ENCODE measurements at places on chromosomes 11 and 22.
A peak's percentile ranks its signal among the peaks of the same experiment; 100 is the strongest.

- DNase-seq = no peak
Measured at GRCh38 chr22:44247346-44247745, 65.4 kb downstream of the SHISAL1 start.

GRCh38 chr22:41758231-41758630 lies 42.2 kb upstream of the CCDC134 start:
- no peak for DNase-seq

GRCh38 chr11:132358573-132358953 lies 988.1 kb downstream of the NTM start:
- DNase-seq = no peak

- no peak for DNase-seq
Measured at GRCh38 chr11:80007616-80008015, 566.8 kb upstream of the TENM4 start.

DNA sequence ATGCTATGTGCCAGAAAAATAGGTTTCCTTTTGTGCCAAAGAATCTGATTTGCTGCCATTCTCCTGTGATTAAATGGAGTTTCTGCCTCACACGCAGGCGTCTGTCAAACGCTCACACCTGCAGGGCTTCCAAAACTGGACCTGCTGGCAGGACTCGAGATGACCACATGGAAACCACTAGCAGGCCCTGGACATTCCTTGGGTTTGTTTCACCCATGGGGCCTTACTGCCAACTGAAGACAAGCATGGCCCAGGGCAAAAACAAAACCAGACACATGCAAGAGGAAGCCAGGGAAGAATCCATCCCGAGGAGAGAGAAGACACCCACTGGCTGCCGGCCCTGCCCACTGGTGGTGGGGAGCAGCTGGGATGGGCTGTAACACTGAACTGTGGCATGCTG lies 55.9 kb upstream of the MN1 start:
- no peak for DNase-seq

DNA sequence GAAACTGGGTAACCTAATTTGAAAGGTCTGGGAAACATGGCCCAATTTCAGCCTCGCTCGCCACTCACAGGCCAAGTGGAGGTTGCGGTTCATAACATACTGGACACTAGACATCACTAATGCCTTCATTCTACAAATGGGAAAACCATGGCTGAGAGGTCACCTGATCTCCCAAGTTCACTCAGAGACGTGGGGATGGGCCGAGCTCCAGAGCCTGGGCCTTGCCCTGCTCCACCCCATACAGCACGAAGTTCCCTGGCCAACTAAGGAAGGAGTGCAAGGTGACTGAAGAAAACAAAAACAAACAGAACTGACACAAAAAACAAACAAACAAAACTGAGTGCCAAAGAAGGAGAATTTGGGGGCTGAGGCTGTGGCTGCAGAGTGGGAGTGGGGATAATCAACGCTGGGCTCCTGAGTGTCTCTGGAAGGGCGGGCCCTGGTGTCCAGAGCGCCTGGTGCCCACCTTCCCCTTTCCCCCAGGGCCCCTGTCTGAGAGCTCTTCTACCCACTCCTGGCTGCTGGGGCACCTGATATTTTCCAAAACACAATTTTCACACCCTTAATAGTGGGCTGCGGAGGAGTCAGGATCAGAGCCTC lies 46.5 kb upstream of the ADA2 start:
- no peak for DNase-seq

GRCh38 chr22:36863979-36864378 lies 3.2 kb downstream of the NCF4 start:
- no peak for DNase-seq

GRCh38 chr11:72010529-72011233 lies 12.0 kb downstream of the IL18BP start:
- no peak for DNase-seq

- DNase-seq = no peak
Measured at GRCh38 chr11:113124006-113124405, 162.8 kb downstream of the NCAM1 start.

- DNase-seq = no peak
Measured at GRCh38 chr11:113431746-113432145, 43.5 kb downstream of the DRD2 start.

GRCh38 chr22:20595461-20595860 lies 88.1 kb downstream of the MED15 start:
- DNase-seq = no peak

GRCh38 chr11:58574881-58575280 lies 775 bp downstream of the LPXN start:
- no peak for DNase-seq

DNA sequence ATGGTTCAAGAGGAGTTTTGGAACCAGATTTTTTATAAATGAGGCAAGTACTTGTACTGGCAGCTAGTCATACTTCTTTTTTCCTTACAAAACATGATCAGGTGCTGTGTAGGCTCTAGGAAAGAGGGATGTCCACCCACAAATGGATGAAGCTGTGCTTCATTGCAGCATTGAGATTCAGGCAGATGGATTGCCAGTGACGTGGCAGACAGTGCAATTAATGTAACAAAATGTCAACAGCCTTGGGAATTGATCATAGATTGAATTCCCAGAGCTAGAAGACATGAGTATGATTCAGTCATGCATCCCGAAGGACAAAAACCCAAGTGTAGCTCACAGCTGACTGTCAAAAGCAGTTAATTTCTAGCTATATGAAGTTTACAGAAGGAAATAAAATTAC lies 99.2 kb upstream of the RASSF10 start:
- DNase-seq = no peak

GRCh38 chr11:61861634-61862033 lies 29.7 kb downstream of the FADS3 start:
- peak; percentile 81 for DNase-seq

- DNase-seq = no peak
Measured at GRCh38 chr11:131094827-131095226, 178.5 kb upstream of the SNX19 start.

DNA sequence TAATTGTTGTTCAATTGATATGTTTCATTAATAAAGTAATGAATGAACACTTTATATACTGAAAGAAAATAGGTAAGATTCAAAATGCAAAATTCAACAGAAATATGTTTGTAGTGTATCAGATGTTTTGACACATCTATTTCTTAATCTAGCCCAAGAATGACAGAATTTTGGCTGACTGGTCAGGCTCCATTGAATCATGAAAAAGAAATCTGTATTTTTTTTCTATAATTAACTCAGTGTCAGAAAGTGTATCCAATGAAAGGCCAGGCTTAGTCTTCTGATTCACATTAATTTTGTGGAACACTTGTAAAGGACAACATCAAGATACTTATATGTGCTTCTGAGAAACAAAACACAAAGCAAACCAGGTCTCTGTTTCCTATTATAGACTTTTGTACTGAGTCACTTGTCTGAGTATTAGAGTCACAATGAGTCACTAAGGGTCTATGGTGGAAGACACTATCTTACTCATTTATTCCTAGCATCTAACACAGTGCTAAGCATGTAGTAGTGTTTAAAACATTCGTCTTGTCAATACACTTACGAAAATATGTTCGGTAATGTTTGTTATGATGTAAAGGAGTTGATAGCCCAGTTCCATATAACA lies 297.7 kb upstream of the CCDC90B start:
- DNase-seq = no peak

- no peak for DNase-seq
Measured at GRCh38 chr11:120599816-120600420, 88.4 kb downstream of the GRIK4 start.

GRCh38 chr11:7196396-7197146 lies 55.1 kb upstream of the SYT9 start:
- no peak for DNase-seq

DNA sequence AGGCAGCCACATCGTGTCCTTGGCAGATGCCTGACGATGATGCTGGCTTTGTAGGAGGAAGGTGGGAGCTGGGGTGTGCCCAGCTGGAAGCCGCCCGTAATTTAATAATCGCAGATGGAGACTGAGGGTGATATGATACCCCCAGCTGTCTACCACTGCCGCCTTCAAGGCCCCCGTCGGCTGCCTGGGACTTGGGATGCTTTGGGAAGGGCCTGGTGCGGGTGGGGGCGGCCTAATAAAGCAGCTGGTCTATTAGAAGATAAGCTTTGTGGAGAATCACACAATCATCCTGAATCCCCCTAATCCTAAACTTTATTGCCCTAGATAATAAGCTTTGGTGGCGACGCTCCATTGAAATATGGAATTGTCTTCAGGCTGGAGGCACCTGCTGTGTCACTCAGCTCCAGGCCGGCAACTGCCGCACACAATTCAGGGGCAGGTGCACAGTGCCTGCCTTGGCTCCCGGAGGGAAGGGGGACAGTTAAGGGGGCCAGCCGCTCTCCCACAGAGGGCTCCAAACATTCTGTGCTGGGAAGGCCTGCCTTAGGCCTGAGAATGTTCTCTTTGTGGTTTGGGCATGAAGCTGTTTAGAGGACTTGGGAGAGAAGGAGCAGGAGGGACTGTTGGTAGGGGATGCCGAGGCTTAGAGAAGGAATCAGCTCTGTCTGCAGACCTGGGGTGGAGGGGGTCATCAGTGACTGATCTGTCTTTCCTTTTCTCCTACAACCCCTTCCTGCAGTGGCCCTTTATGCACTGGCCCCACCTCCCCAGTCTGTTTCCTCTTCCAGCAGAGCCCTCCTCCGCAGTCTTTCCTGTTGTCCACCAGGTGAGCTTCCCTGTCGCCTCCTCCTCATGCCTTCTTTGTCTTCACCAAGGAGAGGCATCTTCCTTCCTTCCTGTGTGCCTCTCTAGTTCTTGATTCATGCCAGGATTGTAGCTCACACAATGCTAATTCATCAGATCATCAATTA lies 65.3 kb downstream of the ARL14EP start:
- no peak for DNase-seq

DNA sequence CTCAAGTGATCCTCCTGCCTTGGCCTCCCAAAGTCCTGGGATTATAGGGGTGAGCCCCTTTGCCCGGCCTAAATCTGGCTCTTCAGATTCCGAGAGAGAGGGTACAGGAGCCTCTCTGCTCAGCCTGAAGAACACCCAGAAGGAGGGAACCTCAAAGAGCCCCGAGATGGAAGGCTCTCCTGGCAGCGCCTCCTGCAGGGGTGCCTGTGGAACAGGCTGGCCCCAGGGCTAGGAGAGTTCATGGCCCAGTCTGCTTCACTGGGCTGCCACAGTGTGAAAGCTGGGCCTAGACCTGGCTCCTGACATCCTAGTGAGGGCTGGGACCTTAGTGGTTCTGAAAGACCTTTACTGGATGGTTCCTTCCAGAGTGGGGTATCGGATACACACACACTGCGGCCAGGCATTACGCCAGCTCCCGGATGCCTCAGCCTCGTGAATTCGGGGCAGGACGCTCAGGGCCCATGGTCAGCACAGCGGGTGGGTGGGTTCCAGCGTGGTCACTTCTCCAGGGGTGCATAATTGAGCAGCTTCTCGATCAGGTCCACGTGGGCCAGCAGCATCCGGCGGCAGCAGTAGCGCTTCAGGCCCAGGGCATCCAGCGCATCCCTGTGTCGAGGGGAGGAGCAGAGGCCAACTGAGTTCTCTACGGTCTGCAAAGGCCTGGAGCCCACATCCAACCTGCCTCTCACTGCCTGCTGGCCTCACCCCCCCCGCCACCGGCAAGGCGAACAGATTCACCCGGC lies 2.3 kb downstream of the POLR2L start:
- peak; percentile 31 for DNase-seq

- DNase-seq = no peak
Measured at GRCh38 chr11:117251506-117251905, 19.0 kb downstream of the RNF214 start.

GRCh38 chr11:101528541-101528940 lies 55.3 kb downstream of the TRPC6 start:
- DNase-seq = no peak

- DNase-seq = no peak
Measured at GRCh38 chr11:69518081-69518950, 36.9 kb downstream of the LINC01488 start.

DNA sequence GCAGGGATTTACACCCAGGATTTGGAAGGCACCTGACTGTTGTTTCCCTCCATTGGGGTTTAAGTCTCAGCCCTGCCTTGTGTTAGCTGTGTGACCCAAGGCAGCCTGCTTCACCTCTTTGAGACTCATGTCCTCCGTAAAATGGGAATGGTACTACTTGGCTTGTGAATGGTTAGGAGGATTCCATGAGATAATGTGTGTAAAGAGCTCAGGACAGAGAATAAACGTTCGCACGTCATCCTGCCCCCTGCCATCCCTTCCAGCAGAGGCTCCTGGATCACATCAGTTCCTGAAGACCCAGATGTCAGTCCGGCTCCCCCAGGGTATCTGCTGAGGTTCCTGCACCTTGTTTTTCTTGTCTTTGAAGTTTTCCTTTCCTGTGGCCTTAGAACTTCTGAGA lies 16.8 kb upstream of the ACCSL start:
- no peak for DNase-seq

- no peak for DNase-seq
Measured at GRCh38 chr11:33214187-33214586, 43.0 kb upstream of the HIPK3 start.

GRCh38 chr22:30284172-30284571 lies 5.1 kb downstream of the CASTOR1 start:
- peak; percentile 61 for DNase-seq

DNA sequence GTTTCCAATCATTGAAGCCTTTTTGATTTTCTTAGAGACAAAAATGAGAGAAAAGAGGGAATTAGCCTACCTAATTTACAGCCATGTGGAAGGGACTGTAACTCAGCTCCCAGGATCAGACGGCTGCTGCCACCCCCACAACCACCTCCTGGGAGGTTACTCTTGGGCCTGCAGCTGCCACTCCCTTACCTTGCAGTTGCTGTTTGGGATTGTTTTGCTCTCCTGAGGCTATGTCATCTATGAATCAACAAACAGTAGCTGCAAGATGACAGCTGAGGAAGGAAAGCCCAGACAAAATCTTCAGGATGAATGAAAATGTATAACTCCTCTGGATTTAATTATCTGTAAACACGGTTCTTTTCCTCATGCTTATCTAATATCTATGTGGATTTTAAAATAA lies 28.0 kb upstream of the ZC3H12C start:
- DNase-seq = no peak

DNA sequence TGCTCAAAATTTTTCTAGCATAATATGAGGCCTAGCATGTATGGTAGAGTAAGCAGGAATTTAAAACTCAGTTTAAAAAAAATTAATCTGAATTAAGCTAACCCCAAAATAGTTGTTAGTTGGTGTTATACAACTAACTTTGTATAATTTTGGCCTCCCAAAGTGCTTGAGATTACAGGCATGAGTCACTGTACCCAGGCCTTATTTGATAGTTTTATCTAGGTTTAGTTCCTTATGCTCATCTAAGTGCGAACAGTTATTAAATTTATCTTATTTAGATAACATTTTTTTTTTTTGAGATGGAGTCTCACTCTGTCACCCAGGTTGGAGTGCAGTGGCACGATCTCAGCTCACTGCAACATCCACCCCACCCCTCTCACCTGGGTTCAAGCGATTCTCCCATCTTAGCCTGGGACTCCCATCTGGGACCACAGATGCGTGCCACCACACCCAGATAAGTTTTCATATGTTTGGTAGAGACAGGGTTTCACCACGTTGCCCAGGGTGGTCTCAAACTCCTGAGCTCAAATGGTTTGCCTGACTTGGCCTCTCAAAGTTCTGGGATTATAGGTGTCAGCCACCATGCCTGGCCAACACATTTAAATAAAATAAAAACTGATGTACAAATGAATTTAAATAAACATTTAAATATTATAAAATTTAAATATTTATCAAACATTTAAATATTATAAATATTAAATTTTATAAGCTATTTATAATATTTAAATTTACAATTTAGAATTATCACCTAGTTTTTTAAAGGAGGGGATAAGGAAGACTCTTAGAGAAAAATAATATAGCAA lies 7.5 kb downstream of the IL18 start:
- DNase-seq = no peak

All from heart left ventricle (tissue), 16 donors.